Erythroblast (primary cell): ENCODE measurements at places on chromosomes 1 and 21.

DNA sequence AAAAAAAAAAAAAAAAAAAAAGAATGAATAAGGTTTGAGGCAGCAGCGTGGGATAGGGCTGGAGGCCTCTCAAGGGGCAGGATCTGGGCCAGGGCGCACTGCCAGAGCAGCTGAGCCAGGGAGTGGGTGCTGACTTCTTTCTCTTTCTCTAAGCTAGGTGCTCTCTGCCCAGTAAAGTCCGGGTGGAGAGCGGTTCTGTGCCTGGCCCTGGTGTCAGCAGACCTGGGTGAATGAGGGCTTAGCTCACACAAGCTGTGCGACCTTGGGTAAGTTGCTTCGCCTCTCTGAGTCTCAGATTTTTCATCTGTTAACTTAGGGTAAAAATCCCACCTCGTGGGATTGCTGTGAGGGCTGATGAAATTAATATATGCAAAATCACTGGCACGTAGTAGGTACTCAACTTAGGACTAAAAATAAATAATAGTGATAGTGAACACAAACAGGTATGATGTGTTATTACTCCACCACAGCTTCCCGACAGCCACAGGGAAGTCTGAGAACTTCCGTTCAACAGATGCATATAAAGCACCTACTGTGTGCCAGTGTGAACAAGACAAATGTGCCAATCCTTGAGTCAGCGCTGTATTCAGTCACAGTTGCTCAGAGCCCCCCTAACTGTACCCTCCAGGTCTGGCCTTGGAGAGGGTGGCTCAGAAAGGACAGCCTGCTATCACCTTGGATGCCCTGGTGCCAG is 2.0 kb upstream of the FAM131C start:
- peak; percentile 20 for DNase-seq

DNA sequence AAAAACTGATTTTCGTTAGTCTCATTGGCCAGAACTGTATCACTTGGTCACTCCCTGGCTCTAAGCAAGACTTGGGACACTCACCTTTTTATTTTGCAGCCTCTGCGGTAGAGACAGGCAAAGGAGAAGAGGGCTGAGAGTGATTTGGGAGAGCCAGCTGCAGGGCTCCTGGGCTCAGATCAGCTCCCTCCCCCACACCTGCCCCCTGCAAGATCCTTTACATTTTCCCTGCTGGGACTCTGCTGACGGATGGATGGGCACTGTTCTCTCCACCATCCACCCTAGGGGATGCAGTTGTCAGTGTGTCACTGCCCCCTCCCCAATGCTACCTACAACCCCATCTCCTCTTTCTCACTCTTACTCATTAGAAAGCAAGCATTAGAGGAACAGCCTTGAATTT is 301.1 kb upstream of the KAZN start:
- no peak for DNase-seq

DNA sequence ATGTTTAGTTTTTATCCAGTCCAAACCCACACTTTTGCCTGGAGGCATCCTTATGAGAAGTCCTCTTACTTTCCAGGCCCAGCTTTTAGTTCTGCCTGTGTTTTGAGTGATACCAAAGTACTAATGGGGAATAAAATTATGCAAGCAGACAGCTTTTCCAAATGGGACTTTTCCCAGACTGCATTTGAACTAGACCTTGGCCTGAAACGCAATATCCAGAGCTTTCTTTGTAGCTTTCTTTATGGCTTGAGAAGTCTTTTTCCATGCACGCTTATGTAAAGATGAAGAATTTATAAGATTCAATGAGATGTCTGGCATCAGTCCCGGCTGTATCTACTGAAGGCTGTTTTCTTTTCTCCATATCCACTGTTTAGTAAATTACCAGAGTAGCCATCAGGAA is 236.6 kb upstream of the RAB4A start:
- no peak for DNase-seq

- DNase-seq, result no peak
Observed at GRCh38 chr1:211822677-211823407, 7.7 kb downstream of the LPGAT1 start.

GRCh38 chr1:229258031-229258756 is 12.7 kb upstream of the RAB4A start:
- peak; percentile 56 for DNase-seq

DNA sequence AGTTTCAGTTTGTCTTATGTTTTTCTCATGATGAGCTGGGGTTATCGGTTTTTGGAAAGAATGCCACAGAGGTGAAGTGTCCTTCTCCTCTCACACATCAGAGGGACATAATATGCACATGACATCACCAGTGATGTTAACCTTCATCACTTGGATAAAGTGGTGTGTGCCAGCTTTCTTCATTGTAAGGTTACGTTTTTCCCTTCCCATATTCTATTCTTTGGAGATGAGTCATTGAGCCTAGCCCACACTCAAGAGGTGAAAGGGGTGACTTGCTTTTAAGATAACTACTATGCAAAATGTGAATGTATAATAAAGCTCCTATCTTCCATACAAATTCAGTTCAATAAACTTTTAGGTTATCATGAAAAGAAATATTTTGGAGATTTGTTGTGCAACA is 36.7 kb upstream of the MAGI3 start:
- DNase-seq, result no peak

GRCh38 chr1:173062150-173062938 is 11.6 kb upstream of the TNFSF18 start:
- no peak for DNase-seq

DNA sequence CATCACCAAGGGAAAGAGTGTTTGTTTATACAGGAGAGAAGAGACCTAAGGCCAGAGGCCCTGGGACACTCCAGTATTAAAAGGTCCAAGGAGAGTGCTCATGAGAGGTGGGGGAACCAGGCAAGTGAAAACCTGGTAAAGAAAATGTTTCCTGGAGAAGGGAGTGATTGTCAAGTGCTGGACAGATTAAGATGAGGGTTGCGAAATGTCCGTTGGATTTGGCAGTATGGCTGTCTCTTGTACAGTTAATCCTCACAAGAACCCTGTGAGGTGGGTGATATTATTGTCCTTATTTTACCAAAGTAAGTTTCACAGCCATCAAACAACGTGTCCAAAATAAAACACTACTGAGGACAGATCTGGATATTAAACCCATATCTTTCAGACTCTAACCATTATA is 44.2 kb downstream of the RPAP2 start:
- no peak for DNase-seq

- no peak for DNase-seq
Observed at GRCh38 chr21:44972821-44973220, 33.0 kb downstream of the SLX9 start.

- no peak for DNase-seq
Observed at GRCh38 chr1:56188221-56188620, 391.1 kb downstream of the PLPP3 start.

DNA sequence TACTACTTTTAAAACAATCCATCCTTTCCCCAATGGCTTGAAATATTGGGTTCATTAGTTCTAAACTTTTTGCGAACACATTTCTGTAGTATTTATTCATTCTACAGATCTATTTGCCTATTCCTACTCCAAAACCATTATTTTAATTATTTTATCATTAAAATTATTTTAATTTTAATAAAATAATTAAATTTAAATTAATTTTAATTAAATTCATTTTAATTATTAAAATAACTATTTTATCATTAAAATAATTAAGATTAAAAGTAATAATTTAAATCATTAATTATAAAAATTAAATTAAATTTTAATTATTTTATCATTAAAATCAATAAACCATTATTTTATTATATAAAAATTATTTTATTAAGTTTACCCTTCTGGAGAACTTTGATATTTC is 15.6 kb downstream of the EDEM3 start:
- DNase-seq, result no peak

GRCh38 chr1:46027788-46028573 is 104.4 kb downstream of the PIK3R3 start:
- no peak for DNase-seq

- DNase-seq, result no peak
Observed at GRCh38 chr21:35602811-35603362, 457.4 kb downstream of the SETD4 start.

- DNase-seq, result no peak
Observed at GRCh38 chr21:23951251-23951650, 1656.0 kb downstream of the MRPL39 start.

DNA sequence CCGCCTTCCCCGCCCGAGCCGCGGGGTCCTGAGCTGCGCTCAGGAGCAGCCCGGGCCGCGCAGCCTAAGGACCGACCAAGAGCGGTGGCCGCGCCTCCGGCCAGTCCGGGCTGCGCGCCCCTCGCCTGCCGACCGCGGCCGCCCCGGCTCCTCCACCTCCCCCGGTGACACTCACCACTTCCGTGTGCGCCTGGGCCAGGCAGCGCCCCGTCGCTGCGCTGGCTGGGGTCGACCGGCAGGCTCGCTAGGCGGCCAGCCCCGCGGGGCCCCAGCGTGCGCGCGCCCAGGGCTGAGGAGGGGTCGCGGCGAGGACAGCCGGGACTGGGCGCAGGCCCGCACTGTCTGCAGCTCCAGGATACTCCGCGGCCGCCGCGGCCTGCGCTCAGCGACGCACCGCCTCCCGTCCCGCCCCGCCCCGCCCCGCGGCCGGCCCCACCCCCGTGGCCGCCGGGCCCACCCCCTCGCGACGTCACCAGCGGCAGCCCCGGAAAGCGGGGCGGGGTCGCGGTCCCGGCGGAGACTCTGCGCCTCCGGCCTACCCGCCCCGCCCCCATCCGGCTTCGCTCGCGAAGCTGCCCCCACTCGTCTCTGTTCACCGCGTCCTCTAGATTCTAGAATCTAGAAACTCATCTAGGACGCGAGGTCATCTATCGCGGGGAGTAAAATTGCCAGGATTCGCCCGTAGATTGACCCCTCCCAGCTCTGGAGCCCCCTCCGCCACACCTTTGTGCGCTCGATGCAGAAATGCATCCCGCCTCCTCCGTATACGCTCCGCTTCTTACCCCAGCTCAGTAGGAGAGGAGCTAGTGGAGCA is at the start of gene JAK1:
Gene JAK1, minus strand, starts transcription at position 392 of the 814 bp plus-strand sequence. CDS start 80,285 bp downstream, outside the sequence.
- peak; percentile 86 for DNase-seq

GRCh38 chr1:156608981-156609380 is 7.7 kb upstream of the GPATCH4 start:
- peak; percentile 42 for DNase-seq
